ENCODE measurements at places on chromosomes 6 and 20. TPM values are rescaled to one million over a fixed set of nuclear protein-coding genes. Genes with fewer than 3 reads are reported as not detected.

The KDM1B gene
- 24.2 TPM for total RNA-seq

The ENPP4 gene
- 10.6 TPM for total RNA-seq

The HRH3 gene
- total RNA-seq, result 5.2 TPM

The SERAC1 gene
- total RNA-seq, result 17.3 TPM

The SEL1L2 gene
- total RNA-seq, result not detected

The STMND1 gene
- total RNA-seq, result not detected

The CLDN20 gene
- total RNA-seq, result 1.8 TPM

The DEK gene
- total RNA-seq, result 160 TPM

The CST7 gene
- not detected for total RNA-seq

The SLC25A27 gene
- total RNA-seq, result 24.1 TPM

The SIRPD gene
- total RNA-seq, result 0.50 TPM

The B3GAT2 gene
- 18.4 TPM for total RNA-seq
